ENCODE measurements at places on chromosomes 16 and 17.

DNA sequence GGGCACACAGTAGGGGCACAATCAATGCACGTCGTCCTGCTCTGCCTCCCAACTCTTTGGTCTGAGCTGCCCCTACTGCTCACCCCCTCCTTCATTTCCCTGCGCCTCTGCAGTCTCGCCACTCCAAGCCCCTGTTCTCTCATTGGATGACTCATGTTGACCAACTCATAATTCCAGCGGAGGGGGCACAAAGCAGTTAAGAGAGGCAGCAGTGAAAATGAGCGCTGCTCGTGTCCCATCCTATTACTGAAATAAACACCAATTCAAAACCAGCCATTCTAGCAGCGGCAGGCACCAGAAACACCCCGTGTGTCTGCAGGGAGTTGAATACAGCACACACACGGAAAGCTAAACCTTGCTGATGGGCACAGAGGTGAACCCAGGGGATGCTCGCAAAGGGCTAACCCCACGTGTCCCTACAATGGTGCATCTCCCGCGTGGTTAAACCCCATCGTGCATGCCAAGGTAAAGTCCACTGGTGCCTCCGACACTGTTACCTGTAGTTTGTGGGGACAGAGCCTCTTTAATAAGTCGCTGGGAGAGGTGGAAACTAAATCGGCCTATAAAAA is 310.4 kb downstream of the XYLT1 start:
- no peak for DNase-seq

DNA sequence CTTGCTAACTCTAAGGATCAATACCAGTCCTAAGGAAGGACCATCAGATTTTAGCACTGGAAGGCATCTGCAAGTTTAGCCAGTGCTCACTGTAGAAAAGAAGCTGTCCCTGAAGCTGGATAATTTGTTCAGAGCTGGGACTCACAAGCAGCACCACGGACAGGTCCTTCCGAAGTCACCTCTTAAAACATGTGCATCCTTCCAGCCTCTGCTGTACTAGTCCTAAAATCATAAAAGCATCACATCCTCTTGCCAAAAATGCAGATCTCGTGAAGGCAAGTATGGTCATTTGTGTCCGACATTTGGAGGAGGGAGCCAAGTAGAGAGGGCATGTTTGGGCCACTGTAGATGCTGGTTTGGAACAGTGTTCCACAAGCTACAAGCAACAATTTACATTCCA is 506.9 kb downstream of the RBFOX1 start:
- no peak for DNase-seq

DNA sequence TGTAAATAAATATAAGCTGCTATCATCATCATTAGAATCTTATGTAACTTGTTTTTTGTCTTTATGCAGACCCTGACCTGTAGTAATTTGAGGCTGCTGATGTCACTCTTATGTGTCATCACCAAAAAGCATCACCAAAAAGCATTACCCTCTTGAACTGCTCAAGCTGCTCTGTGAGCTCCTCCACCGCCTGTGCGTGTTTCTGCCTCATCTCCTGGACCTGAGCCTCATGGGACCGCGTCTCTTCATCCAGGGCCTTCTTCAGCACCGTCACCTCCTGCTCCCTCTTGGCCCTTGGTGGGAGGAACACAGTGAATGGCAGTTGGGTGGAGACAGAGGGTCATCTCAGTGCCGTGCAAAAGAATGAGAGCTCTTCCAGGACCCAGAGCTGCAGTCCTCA is 82.4 kb downstream of the NDE1 start:
- DNase-seq, result no peak

- no peak for DNase-seq
These were observed 29.8 kb downstream of the KIAA0513 start for GRCh38 chr16:85057212-85057889.

DNA sequence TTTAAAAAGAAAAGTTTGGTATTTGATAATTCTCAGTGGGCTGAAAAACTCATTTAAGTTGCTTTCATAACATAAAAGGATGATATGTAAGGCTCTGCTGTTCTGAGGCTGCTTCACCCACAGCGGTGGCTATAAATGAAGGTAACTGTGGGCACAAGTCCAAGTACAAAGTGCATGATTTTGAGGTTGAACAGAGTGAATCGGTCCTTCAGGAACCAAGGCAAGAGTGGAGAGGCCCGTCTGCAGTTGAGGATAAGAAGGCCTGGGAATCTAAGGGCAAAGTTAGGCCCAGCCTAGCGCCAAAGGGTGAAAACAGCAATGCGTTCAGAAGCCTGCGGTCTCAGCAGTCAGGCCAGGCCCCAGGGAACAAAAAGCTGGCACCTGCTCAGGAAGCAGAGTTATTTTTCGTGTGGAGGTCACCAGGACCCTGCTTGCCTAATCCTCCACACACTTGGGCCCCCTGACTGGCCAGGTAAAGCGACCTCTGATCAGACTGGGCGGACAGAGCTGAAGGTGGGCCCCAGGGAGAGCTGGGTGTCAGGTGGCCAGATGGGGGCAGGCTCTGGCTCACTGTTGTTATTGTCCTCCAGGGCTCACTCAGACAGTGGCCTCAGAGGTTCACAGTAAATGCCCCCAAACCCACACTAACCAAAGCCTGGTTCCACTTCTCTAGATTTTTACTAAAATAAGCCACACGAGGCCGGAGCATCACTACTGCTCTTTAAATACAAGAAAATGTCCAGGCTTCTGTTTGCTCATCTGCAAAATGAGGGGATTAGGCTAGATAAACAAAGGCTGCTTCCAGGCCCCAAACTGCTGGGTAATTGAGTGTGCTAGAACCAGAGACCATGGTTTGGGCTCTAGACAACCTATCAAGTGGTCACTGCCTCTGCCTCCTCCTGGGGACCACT is 46.5 kb downstream of the TEX2 start:
- no peak for DNase-seq

GRCh38 chr16:81558444-81559175 is 114.0 kb downstream of the CMIP start:
- no peak for DNase-seq

DNA sequence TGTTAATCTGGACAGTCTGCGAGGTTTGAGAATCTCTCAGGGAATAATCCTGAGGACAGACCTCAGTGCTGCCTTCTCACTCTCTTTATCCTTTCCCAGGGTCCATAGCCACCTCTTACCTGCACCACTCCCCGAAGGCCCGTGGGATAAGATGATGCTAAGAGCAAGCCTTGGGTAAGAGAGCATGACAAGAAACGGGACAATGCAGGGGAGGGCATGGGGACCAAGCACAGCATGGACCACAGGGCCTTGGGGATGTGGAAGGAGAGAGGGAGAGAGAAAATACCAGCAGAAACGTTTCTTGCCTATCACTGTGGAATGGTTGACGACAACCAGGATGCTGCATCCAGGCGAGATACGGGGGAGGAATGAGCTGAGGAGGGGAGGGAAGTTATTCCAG is 8.3 kb upstream of the SDR42E1 start:
- DNase-seq, result no peak

DNA sequence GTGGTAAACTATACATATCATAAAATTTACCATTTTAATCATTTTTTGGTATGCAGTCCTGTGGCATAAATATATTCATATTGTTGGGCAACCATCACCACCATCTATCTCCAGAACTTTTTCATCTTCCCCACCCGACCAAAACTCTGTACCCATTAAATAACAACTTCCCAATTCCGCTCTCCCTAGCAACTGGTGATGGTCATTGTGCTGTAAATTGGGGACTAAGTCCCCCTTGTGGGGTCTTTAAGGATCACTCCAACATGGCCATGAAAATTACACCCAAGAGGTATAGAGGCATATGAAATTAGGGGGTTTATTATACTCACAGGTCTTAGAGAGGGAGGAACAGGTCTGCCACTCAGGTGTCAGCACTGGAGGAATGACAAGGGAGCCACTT is 57.4 kb upstream of the NKD1 start:
- DNase-seq, result no peak

- DNase-seq, result no peak
These were observed 267.6 kb upstream of the SDK2 start for GRCh38 chr17:73911726-73912372.

GRCh38 chr16:47778106-47778801 is 317.1 kb downstream of the PHKB start:
- DNase-seq, result no peak

GRCh38 chr17:30278032-30278431 is 13.7 kb downstream of the BLMH start:
- no peak for DNase-seq

DNA sequence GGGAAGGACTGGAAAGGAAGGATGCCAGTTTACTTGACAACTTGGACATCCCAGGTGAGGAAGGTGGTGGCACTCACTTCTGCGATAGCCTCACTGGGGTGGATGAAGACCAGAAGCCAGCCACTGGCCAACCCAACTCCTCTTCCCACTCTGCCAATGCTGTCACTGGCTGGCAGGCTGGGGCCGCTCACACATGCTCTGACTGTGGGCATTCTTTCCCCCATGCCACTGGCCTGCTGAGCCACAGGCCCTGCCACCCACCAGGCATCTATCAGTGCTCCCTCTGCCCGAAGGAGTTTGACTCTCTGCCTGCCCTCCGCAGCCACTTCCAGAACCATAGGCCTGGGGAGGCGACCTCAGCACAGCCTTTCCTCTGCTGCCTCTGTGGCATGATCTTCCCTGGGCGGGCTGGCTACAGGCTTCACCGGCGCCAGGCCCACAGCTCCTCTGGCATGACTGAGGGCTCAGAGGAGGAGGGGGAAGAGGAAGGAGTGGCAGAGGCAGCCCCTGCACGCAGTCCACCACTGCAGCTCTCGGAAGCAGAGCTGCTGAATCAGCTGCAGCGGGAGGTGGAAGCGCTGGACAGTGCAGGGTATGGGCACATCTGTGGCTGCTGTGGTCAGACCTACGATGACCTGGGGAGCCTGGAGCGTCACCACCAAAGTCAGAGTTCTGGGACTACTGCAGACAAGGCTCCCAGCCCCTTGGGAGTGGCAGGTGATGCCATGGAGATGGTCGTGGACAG is 4.5 kb downstream of the ZNF646 start:
- no peak for DNase-seq

GRCh38 chr16:82111944-82112343 is 58.1 kb downstream of the MPHOSPH6 start:
- DNase-seq, result no peak

DNA sequence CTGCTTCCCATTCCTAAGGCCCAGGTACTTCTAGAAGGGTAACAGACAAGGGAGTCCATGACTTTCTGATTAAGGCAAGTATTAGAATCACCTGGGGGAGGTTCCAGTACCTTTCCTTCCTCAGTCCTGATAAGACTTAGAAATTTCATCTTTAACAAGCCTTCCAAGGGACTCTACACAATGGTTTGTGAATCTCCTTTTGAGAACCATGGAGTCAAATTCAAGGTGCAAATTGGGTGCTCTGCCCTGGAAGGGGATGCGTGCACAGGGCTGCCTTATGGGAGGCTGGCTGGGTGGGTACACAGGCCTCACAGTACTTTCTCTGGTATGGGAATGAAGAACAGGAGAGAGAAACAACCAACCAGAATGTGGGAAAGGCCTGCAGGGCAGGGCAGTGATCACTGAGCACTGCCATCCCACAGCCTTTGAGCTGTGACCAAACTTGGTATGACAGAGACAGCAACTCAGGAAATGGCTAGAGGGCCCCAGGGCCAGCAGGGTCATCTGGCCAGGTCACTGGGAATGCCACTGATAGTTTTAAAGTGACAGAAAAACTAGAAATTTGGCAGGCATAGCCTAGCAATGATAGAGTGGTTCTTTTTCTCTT is 3.6 kb upstream of the TMIGD1 start:
- no peak for DNase-seq

GRCh38 chr16:24918641-24919040 is 72.9 kb downstream of the SLC5A11 start:
- DNase-seq, result no peak

- no peak for DNase-seq
These were observed 35.4 kb downstream of the ADAM11 start for GRCh38 chr17:44793885-44794842.

DNA sequence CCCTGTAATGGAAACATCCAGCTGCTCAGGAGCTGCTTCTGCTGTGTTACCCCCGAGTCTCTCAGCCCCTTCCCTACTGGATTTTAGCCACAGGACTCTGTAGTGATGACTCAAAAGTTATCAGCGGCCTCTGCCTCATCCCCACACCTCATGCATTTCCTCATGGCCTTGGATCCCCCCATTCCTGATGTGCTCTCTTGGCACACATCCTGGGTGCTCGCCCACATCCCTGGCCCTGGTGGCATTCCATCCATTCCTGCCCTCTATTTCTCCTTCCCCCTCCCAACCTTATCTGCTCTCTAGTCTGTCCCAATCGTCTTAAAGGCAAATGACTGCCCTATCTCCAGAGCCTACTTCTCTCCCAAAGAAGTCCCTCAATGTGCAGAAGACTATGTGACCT is 24.6 kb downstream of the MARF1 start:
- no peak for DNase-seq

DNA sequence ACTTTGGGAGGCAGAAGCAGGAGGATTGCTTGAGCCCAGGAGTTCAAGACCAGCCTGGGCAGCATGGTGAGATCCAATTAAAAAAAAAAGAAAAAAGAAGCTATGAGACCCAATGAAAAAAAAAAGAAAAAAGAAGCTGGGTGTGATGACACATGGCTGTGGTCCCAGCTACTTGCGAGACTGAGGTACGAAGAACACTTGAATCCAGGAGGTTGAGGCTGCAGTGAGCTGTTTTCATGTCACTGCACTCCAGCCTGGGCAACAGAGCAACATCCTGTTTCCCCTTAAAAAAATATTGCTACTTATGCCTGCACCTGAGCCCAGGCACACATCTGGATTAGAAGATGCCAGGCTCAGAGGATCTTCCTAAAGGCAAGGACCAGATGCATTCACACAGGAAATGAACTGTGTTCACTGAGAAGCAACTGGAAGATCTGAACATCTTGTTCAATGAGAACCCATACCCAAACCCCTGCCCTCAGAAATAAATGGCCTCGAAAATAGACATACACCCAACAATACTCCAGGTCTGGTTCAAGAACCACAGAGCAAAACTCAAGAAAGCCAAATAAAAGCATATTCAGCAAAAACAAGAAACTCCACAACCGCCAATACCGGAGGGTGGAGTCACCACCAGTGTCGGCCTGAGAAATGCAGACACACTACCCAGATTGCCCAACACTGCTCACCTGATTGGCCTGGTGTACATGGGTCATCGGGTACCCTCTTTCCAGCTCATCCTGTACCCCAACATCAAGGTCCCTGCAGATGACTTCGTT is 4.4 kb downstream of the RNF135 start:
- DNase-seq, result no peak

- no peak for DNase-seq
These were observed 3.7 kb downstream of the TNS4 start for GRCh38 chr17:40497695-40498094.

Measured in activated CD8-positive, alpha-beta memory T cell treated with anti-CD3 and anti-CD28 coated beads, Interleukin-2, amount 50 U/mL, for 4 hours (primary cell).